A549 (cell line): ENCODE measurements at places on chromosomes 1 and 21. TPM values are rescaled to one million over a fixed set of nuclear protein-coding genes. Genes with fewer than 3 reads are reported as not detected.

GRCh38 chr1:103218369-103218768, 110.0 kb upstream of the COL11A1 start:
- DNase-seq, result no peak

FAM43B gene
- polyA plus RNA-seq, result 4.1 to 7.1 TPM (median 6.9 TPM) in 3 replicates

BMP8A gene
- polyA plus RNA-seq, result 0.13 to 0.22 TPM in 2 of 3 replicates, not detected in the other

MPZ gene
- polyA plus RNA-seq, result 0.17 to 0.45 TPM (median 0.25 TPM) in 3 replicates
